ENCODE measurements at places on chromosomes 2 and 18.
A peak's percentile ranks its signal among the peaks of the same experiment; 100 is the strongest.

DNA sequence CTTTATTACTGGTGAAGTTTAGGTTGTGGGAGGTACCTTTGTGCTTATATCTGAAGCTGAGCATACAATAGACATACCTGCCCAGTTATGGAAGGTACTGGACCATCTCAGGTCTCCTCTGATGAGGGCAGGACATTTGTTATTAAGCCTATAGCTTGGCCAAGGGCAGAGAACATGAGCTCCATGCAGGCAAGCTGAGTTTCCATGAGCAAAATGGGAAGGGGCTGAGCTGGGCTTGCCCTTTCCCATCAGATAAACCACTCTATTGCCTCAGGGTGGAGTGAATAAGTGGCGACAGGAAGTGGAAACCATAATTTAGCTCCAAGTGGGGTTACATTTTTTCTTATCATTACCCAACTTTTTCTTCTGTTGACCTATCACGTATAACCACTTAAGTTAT, 39.9 kb upstream of the EML6 start:
- no peak overlapping the region for H3K27ac ChIP-seq
- no peaks in the 10 kb centered on the region for H3K36me3 ChIP-seq
- peaks cover 27% of the 10 kb centered on the region for H3K27me3 ChIP-seq

- H3K36me3 ChIP-seq = no peaks in the 10 kb centered on the region
- DNase-seq = no peak
Observed at GRCh38 chr18:8699126-8699525, 6.2 kb upstream of the MTCL1 start.

DNA sequence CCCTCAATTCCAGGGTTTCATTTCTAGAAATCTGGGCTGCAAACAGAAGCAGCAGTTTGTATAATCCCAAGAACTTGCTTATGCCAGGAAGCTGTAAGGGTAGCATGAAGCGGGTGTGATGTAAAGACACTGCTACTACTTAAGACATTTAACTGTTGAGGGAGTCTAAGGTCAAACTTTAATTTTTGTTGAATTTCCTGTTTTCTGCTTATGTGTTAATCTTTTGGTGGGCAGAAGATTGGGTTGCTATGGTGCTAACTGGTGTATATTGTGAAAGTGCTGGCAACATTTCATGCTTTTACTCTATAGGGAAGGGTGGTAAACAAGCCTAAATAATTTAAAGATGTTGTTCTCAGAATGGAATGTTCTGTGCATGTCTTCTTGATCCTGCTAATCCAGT, 2.7 kb downstream of the NCOA1 start:
- no peak for DNase-seq
- H3K4me3 ChIP-seq = peak overlapping the region; percentile 11
- H3K27me3 ChIP-seq = no peaks in the 10 kb centered on the region
- peaks cover 3% of the 10 kb centered on the region for H3K36me3 ChIP-seq
- no peak overlapping the region for H3K27ac ChIP-seq
- H3K4me1 ChIP-seq = peaks cover 35% of the 10 kb centered on the region

DNA sequence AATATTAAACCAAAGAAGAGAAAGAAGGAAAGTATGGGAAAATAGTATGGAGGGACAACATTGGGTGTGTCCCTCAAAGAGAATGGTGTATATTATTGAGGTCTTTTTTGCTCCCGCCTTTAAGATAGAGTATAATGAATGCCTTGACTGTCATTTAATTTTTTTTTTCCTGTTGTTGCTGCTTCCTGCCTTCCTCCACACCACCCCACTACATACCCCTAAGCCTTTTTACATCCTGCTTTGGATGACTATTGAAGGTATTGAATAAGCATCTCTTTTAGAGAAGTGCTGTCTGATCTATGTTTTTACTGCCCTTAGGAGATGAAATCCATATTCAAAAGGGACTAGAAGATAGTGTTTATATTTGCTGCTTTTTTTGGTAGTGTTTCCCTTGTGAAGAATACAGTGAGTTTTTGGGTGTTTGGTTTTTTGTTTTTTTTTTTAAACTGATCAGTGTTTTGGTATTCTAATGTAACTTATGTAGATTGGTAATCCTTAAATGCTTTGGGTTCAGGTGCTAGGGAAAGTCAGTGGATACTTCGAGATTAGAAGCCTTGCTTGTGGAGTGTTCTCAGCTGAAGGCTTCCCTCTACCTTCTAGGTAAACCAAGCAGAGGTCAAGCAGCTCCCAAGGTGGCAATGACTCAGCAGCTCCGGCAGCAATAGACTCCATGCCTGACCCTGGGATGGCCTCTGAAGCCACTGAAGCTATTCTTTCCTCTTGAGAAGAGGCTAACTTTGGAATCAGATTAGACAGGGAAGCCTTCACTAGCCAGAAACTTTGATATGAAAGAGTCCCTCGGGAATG, 5.0 kb downstream of the FZD7 start:
- peaks cover 2% of the 10 kb centered on the region for H3K36me3 ChIP-seq
- H3K27me3 ChIP-seq = peaks cover 46% of the 10 kb centered on the region
- DNase-seq = no peak
- H3K4me3 ChIP-seq = no peak overlapping the region
- H3K4me1 ChIP-seq = peaks cover 6% of the 10 kb centered on the region
- no peak overlapping the region for H3K27ac ChIP-seq

- no peak for DNase-seq
- H3K36me3 ChIP-seq = no peaks in the 10 kb centered on the region
- no peak overlapping the region for H3K4me3 ChIP-seq
- H3K4me1 ChIP-seq = peaks cover 1% of the 10 kb centered on the region
- peaks cover 11% of the 10 kb centered on the region for H3K27me3 ChIP-seq
- H3K27ac ChIP-seq = no peak overlapping the region
Observed at GRCh38 chr2:9179572-9180201, 26.9 kb upstream of the ASAP2 start.

DNA sequence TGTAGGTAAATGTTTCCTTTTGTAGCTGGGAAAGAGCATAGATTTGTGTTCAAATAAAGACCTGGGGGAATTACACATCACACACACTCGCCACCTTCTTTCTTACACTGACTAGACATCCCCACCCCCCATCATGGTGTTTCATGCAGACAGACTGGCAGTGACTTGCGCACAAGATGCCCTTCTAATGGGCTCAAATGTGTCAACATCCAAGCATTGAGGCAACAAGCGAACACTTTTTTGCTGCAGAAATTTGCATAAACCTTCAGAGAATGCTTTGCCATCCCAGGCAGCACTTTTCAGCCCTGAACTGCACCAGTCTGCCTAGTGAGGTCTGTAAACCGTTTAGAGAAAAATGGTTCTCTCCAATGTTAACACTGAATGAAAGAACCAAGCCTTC, 4.5 kb downstream of the HOXD8 start:
- H3K27ac ChIP-seq = no peak overlapping the region
- peaks cover 3% of the 10 kb centered on the region for H3K36me3 ChIP-seq
- no peak for DNase-seq
- H3K4me1 ChIP-seq = peaks cover 24% of the 10 kb centered on the region
- H3K27me3 ChIP-seq = peaks cover 85% of the 10 kb centered on the region

GRCh38 chr18:25561918-25562317, 210.0 kb upstream of the ZNF521 start:
- no peak overlapping the region for H3K27ac ChIP-seq
- no peaks in the 10 kb centered on the region for H3K27me3 ChIP-seq
- H3K36me3 ChIP-seq = no peaks in the 10 kb centered on the region
- H3K4me3 ChIP-seq = no peak overlapping the region
- H3K4me1 ChIP-seq = no peaks in the 10 kb centered on the region
- DNase-seq = no peak

- no peak for DNase-seq
- peaks cover 3% of the 10 kb centered on the region for H3K36me3 ChIP-seq
- peaks cover 37% of the 10 kb centered on the region for H3K4me1 ChIP-seq
- H3K27ac ChIP-seq = no peak overlapping the region
Observed at GRCh38 chr2:64210816-64211215, 66.6 kb upstream of the PELI1 start.

- H3K27ac ChIP-seq = peak overlapping the region; percentile 10
- peaks cover 31% of the 10 kb centered on the region for H3K4me1 ChIP-seq
- peaks cover 38% of the 10 kb centered on the region for H3K36me3 ChIP-seq
- H3K27me3 ChIP-seq = no peaks in the 10 kb centered on the region
- H3K4me3 ChIP-seq = peak overlapping the region; percentile 7
Observed at GRCh38 chr2:181169503-181169902, 189.1 kb downstream of the UBE2E3 start.

DNA sequence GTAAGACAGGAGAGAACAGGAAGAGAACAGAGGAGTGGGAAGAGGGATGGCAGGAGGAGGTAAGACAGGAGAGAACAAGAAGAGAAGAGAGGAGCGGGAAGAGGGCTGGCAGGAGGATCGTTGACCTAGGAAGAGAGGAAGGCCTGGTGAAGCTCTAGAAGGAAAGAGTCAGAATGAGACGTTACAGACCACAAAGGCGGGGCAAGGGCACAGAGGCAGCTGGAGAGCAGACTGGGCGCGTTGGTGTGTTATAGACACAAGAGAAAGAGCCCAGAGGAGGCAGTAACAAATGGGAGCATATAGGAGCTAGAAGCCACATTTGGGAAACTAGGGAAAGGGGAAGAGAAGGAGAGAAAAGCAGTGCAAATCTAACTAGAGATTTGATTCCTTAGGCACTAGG, 26.6 kb downstream of the PTRHD1 start:
- H3K4me3 ChIP-seq = no peak overlapping the region
- H3K27ac ChIP-seq = no peak overlapping the region
- H3K4me1 ChIP-seq = peaks cover 8% of the 10 kb centered on the region
- H3K36me3 ChIP-seq = peaks cover 21% of the 10 kb centered on the region

GRCh38 chr18:5759194-5759593, 136.1 kb downstream of the TMEM200C start:
- no peaks in the 10 kb centered on the region for H3K36me3 ChIP-seq
- H3K27me3 ChIP-seq = peaks cover 3% of the 10 kb centered on the region
- no peak overlapping the region for H3K4me3 ChIP-seq
- no peak for DNase-seq
- H3K27ac ChIP-seq = no peak overlapping the region

GRCh38 chr18:42632801-42633200, 482.7 kb downstream of the RIT2 start:
- no peak overlapping the region for H3K27ac ChIP-seq
- no peaks in the 10 kb centered on the region for H3K27me3 ChIP-seq
- no peaks in the 10 kb centered on the region for H3K4me1 ChIP-seq

DNA sequence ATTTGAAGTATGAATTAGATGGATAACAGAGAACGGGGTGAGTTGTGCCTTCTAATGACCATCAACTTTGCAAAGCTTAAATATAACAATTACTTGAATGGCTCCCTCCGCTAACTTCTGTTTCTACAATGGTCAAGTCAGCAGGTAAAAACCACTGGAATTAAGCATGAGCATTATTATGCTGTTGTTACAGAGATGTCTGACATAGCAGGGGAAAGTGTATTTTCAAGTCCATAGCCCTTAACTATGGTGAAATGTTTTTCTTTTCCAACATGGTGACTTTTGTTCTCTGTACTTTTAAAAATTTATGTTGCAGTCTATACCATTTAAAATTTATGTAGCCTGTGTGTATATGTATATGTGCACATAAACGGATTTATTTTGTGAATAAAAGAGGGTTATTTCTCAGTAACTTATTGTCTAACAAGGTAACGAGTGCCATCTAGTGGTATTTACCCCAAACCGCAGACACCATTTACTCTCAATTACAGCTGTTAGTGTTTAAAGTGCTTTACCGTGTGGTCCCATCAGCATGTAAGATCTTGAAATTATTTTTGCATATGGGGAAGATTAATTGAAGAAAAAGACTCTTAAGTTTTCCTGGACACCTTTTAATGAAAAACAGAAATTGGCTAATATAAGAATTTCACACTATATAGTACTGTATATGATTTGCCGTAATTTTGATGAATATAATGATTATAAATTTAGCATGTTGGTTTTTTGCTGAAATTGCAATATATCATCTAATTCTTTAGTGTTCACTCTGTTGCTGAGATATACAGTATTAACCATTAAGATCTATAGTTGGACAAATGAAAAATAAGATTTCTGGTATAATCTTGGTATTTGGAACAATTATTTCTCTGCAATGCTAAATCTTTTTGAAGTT, 78.2 kb downstream of the UBE2E3 start:
- DNase-seq = no peak
- no peaks in the 10 kb centered on the region for H3K36me3 ChIP-seq
- peaks cover 4% of the 10 kb centered on the region for H3K4me1 ChIP-seq
- H3K4me3 ChIP-seq = no peak overlapping the region
- no peak overlapping the region for H3K27ac ChIP-seq

DNA sequence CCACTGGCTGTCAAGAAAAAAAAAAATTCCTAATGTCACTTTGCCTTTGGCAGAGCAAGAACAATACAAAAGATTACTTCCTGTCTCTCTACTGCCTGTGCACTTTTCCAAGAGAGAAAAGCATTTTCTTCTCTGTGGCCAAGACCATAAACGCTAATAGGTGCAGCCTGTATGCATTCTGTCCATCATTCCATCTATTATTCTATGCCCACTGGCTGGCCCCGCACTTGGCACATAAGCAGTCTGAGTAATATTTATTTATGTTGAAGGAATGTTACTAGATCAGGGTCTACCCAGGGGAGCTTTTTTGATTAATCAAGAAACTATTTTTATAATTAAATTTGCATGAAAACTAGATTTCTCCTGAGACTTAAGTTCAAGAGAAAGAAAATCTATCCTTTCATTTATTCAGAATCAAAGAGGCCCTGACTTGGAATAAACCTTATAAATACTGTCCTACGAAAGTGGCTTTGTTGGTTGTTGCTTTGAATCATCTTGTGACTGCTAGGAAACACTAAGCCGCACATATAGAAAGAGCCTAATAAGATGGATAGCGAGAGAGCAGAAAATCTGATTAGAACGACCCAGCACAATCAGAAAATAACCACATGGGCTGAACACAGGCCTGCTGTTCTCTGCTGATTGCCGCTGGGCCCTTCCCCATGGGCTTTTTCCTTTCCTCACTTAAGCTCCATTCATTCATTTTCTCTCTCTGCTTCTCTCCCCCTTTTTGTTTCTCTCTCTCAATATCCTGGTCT, 59.4 kb downstream of the MMADHC start:
- no peaks in the 10 kb centered on the region for H3K4me1 ChIP-seq
- H3K27ac ChIP-seq = no peak overlapping the region
- H3K27me3 ChIP-seq = peaks cover 17% of the 10 kb centered on the region
- H3K36me3 ChIP-seq = no peaks in the 10 kb centered on the region

GRCh38 chr2:128646691-128647090, 328.0 kb upstream of the HS6ST1 start:
- no peaks in the 10 kb centered on the region for H3K36me3 ChIP-seq
- H3K27ac ChIP-seq = no peak overlapping the region
- H3K27me3 ChIP-seq = peaks cover 31% of the 10 kb centered on the region

Measured in activated naive CD8-positive, alpha-beta T cell treated with anti-CD3 and anti-CD28 coated beads, Interleukin-2, amount 10 ng/mL, durations not matched to agents 7 days and 5 days (primary cell).